ENCODE measurements at places on chromosomes 16 and 17.

DNA sequence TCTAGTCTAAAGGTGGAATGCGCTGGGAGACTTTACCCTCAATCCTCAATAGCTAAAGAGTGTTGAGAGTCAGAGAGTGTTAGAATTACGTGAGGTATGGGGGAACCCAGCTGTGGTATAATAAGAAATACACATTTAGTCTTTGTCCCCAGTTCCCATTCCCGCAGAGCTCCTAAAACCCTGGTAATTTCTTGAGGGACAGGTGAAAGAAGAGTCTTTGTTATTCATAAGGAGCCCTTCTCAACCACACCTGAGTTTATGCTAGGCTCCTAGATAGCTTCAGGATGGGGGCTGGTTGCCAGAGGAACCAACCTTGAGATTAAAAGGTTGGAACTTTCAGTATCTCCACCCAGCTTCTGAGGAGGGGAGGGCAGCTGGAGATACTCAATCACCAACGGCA lies 5.8 kb downstream of the ZNF18 start:
- DNase-seq, result no peak

DNA sequence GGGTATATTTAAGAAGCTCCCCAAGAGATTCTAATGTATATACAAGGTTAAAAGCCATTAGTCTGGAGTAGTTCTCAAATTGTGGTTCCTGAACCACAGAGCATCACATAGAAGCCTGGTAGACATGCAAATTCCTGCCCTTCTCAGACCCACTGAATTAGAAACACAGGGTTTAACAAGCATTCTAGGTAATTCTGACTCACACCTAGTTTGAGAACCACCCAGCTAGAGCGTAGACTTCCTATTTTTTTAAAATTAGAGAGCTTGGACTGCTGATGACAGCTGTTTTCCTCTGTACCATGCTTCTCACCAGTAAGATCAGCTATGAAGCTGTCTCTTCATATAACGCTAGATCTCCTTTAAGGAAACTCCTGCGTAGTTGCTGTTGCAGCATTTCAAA lies 50.6 kb downstream of the HS3ST3B1 start:
- no peak for DNase-seq

- no peak for DNase-seq
Measured at GRCh38 chr17:524406-524950, 171.9 kb upstream of the RPH3AL start.

- DNase-seq, result no peak
Measured at GRCh38 chr17:64941761-64942160, 22.5 kb upstream of the LRRC37A3 start.

DNA sequence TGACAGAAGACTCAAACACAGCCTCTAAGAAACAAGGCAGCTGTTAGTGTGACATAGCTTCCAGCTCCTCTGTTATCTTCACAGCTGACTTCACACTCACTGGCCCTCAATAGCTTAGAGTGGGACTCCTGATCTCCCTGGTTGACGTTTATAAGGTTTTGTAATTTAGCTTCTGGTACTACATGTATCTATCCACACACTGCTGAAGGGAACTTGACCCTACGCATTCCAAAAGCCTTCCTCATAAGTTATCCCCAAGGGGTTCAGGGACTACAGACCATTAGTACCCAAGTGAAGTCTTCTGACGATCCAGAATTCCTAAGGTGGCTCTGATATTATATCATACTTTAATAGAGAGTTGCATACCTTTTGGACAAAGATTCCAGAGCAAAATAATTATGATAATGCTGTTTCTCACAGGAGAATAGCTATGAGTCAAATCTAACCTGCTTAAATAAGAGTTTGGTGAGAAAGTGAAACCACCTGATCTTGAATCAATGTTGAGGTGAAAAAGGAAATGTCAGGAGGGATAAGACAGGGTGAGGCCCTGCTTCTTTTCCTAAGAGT lies 14.5 kb downstream of the ACACA start:
- no peak for DNase-seq

DNA sequence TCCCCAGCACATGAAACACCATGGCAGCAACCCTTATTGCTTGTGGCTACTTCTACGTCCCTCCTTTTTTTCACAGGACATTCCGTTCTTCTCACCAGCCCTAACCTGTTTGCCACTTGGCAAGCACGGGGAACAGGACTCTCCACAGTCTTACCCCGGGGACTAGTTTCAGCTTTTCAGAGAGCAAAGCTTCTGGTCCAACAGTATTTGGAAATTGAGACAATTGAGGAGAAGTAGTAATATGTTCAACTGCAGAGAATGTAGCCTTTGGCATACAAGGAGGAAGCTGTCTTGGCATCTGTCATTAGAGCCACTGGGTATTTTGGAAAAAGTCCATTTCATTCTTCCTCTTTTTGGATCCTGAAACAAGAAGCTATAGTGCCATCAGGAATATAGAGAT lies 65.7 kb downstream of the MAP2K6 start:
- no peak for DNase-seq

DNA sequence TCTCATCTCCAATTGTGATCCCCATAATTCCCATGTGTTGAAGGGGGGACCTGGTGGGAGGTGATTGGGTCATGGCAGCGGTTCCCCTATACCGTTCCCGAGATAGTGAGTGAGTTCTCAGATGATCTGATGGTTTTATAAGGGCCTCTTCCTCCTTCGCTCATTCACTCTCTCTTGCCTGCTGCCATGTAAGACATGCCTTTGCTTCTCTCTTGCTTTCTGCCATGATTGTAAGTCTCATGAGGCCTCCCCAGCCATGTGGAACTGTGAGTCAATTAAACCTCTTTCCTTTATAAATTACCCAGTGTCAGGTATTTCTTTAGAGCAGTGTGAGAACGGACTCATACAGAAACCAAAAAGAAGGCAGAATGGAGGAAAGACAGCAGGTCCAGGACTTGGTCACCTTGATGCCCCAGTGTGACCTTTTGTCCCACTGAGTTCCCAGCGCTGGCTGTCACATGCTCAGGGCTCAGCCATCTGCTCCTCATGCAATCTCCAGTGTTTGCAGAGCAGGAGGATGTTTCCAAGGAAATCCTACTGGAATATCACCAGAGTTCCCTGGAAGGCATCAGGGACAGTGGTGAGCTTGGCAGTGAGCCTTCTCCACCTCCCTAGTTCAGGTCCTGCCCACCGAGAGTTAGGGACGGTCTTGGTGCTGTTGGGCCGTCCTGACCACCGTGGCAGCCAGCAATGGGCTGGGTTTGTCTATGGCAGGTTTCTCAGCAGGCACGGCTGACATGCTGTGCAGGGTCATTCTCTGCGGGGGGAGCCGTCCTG lies 96.7 kb downstream of the SEC14L1 start:
- DNase-seq, result no peak

- DNase-seq, result no peak
Measured at GRCh38 chr17:44914698-44915271, 515 bp downstream of the GFAP start.

- no peak for DNase-seq
Measured at GRCh38 chr16:52544703-52545102, 2.2 kb downstream of the TOX3 start.

DNA sequence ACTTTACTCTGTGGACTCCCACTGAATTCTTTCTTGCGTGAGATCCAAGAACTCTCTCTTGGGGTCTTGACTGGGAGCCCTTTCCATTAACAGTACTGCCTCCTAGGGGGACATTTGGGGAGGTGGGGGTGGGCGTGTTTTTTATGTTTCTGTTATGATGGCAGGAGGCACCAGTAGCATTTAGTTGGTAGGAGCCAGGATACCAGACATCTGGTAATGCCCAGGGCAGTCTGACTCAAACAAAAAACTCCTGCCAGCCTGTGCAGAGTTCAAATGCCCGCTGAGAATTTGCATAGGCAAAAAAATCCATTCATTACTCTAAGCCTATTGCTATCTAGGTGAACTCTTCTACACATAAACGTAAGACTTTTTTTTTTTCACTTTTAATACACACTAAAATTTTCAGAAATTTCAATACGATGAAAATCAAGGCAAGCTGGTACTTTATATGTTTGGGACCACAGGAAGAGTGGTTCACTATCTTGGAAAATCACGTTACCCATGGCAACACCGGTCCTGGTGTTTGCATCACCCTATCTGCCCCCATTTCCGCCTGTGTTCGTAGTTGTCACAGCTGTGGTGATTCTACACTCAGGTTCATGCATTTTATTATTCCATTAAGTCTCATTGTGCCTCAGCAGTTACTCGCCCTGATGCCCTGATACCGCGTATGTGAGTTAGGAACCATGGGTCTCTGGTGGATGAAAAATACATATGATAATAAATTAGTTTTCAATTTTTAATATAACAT lies 121.1 kb upstream of the XYLT1 start:
- DNase-seq, result no peak

DNA sequence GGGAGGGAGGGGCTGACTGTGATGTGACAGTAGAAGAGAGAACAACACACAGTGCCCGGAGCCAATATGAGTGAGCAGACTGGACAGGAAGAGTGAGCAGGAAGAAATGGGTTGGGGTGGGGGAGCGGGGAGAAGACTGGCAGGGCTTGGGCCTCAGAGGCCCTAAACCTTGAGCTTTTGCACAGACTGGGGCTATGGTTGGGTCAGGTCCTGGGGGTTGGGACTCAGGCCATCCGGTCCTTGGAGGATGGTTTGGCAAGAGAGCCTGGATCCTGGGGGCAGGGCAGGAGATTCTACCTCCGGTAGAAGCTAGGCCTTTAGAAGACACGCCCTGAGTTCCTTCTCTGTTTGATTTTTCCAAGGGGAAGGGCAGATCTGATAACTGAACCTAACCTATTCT lies 1.1 kb downstream of the CAMTA2 start:
- DNase-seq, result no peak

DNA sequence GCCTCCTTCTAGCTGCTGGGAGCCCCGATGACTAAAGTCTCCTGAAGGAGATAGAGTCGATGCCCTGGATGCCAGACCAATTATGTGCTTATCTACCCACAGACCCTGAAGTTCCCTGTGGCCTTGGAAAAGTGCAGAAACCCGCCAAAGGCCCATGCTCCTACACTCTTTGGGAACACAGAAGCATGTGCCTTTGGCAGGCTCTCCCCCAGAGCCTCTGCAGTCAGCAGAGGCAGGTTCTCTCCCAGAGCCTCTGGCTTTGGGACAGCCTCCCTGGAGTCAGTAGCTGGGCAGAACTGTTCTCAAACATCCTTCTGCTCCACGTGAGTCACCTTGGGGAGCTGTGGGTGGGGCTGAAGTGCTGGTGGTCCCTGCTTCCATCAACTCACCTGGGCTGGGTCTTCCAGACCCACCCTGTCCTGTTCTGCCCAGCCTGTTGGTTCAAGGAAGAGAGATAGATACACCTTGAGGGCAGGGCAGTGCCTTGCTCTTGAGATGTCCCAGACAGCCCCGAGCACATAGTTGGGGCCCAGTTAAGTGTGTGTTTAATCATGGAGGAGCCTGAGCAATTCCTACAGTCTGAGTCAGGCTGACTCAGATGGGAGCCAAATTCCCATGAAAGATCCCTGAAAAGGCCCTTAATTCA lies 3.2 kb upstream of the CDK5RAP3 start:
- no peak for DNase-seq

DNA sequence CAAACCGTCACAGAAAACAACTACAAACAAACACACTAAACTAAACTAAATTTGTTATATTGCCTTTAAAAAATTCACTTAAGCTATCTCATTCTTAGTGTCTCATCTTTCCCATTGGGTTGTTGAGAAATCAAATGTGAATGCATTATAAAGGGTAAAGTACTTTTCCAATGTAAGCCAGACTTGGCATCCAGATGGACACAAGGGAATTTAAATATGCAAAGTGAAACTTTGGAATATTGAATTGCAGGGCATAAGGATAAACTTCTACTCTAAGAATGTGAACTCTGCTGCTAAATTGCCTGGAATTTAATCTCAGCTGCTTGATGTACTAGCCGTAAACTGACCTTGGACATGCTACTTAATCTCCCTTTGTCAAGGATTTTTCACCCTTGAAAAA lies 1554.6 kb downstream of the CDH8 start:
- no peak for DNase-seq

GRCh38 chr16:29925781-29926710 lies at the start of gene KCTD13:
KCTD13 (minus strand) TSS chr16:29926226; CDS start chr16:29926033, 193 bp downstream.
- DNase-seq, result peak; percentile 97

GRCh38 chr16:13307255-13307654 lies 405.9 kb downstream of the SHISA9 start:
- DNase-seq, result no peak

GRCh38 chr16:76931186-76931585 lies 259.8 kb upstream of the MON1B start:
- no peak for DNase-seq

DNA sequence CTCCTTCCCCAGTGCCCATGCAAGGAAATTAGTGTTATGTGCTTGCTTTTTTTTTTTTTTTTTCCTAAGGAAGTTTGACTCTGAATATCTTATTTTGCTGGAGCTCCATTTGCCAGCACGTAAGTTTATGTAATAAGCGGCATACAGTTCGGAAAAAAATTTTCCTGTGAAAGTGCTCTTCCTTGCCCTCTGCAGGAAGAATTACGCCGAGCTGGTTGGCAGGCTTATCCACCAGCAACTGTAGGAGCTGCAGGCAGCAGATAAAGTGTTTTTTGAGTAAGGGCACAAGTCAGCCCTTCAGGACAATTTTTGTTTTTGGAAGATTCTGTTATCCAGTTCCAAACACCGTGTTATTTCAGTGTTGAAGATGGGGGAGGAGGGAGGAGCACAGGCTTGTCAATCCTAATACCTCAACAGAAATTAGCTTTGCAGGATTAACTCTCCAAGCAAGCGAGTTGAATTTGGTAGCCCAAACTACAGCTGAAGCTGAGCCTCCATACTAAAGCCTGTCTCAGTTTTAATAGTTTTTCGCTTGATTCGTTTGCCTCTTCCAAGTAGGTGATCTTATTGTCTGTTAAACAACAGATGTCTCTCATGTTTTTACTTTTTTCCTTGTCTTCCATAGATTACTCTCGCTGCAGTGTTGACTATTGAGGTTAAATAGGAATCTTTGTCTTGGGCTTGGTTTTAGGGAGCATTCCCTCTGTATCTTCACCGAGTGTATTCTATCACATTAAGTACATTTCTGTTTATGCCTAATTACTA lies 1.1 kb downstream of the SPECC1 start:
- no peak for DNase-seq

DNA sequence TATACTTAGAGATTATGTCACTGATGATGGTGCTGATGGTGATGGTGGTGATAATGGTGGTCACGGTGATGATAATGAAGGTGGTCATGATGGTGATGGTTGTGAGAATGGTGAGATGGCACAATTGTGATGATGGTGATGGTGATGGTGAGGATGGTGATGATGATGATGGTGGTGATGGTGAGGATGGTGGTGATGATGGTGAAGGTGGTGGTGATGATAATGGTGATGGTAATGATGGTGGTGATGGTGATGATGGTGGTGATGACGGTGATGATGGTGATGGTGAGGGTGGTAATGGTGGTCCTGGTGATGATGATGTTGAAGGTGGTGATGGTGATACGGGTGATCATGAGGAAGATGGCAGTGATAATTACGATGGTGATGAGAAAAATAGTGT lies 5.5 kb upstream of the CDT1 start:
- DNase-seq, result no peak

GRCh38 chr17:64401941-64402340 lies 11.3 kb upstream of the PECAM1 start:
- DNase-seq, result no peak
